ENCODE measurements at places on chromosomes 16 and 17.
A peak's percentile ranks its signal among the peaks of the same experiment; 100 is the strongest.

- no peak for DNase-seq
Measured at GRCh38 chr16:87554754-87555427, 47.4 kb upstream of the JPH3 start.

GRCh38 chr16:918068-918467 is 52.7 kb downstream of the LMF1 start:
- DNase-seq: no peak

DNA sequence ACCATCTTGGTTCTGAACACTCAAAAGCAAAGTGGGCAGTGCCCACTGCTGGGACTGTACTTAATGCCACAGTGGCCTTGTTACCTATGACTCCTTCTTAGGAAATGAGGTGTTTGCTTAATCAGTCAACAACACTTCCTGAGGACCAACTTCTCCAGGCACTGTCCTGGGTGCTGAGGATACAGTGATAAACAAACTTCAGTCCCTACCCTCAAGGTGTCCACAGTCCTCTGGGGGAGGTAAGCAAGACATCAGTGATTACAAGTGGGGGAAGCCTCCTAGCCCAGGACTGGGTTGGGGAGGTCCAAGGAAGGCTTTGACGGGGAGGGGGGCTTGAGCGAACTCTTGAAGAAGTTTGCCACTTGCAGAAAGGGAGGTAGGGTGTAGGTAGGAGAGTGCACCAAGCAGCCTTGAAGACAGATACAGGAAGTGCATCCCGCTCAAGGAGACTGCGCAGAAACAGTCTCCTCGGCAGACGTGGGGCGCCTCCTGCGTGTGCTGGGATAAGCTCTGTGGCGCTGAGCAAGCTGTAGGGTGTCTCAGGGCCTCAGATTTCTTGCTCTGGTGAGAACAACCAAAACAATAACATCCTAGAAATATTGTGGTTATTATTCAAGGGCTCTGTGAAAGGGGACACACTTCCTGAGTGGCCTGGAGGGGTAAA is 2.6 kb upstream of the ABCC3 start:
- DNase-seq: peak; percentile 32

- DNase-seq: no peak
Measured at GRCh38 chr17:81135505-81136278, 29.6 kb upstream of the PVALEF start.

GRCh38 chr17:39231591-39232551 is 6.1 kb upstream of the STAC2 start:
- peak; percentile 32 for DNase-seq

DNA sequence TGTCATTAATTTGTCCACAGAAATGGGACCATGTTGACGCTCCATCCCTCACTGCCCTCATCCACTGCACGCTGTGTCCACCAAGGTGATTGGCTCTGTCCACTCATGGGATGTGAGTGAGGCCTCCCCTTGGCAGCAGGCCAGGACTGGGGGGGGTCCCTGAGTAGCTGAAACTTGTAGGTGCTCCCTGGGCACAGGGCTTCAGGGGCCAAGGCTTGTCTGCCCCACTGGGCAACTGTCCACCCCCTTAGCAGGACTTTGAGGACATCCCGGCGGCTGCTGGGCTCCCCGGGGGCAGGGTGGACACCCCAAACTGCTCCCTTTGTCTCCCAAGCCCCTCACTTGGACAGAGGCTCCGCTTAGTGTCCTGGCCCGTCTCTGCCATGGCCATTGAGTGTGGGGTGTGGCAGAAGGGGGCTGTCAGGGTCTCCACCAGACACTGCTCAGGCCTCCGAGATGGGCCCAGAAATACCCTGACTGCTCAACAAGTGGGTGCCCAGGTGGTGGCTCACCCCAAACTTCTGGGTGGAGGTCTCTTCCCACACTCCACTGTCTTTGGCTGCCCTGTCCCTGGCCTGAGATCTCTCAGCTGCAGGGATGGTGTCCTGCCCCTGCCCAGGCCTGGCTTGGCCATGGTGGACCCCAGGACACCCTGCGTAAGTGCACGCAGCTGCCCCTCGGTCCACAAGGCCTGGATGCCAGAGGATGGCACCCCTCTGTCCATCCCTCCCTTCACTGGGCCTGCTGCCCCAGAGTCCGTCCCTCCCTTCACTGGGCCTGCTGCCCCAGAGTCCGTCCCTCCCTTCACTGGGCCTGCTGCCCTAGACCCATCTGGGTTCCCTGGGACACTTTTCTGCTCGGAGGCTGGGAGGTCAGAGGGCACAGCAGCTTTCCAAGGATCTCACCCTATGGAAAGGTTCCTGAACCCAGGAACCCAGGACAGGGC is 2.9 kb upstream of the RAB40C start:
- no peak for DNase-seq

DNA sequence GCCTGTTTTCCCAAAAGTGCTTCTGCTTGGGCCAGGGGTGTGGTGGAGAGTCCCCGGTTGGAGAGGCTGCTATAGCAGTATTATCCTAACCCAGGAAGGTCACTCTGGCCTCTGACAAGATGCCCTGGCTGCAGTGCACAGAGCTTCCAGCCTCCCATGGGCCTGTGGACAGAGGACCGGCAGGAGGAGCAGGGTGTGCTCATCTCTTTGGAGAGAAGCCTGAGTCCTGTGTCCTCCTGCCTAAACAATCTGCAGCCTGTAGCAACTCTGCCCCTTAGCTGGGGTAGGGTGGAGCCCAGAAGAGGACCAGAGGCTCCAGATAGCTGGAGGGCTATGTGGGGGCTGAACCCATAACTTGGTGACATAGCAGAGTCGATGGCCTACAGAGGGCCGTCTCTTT is 78.0 kb downstream of the MPRIP start:
- DNase-seq: no peak

DNA sequence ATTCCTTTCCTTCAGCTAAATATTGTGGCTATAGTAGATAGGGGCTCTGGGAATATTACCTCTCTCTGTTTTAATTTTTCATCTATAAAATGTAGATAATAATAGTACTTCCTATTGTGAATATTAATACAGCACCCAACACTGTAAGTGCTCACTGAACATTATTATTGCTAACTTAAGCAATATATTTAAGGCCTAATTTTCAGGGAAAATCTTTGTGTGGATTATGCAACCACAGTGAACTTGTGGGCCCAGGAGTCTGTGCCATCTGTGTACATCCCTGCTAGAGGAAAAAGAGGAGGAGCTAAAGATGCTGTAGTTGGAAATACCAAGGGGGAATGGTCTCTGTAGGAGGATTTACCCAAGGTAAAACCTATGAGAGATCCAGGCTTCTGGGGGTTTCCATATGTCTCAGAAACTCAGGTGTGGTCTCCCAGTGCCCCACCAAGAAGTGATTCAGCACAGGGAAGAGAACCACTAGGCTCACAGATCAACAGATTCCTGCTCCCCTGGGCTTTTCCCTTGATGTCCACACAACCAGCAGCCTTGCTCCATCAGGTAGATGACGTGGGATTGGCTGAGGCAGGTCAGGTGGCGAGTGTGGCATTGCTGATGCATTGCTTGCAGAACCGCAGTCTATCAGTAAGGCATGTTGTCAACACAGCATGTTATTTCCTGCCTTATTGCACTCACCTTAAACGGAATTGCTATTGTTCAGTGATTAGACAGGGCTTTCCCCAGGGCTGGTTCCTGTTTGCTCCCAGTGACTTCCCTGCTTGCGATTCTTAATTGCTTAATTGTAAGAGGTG is 1.6 kb upstream of the N4BP1 start:
- peak; percentile 56 for DNase-seq

- peak; percentile 2 for DNase-seq
Measured at GRCh38 chr16:10122546-10122945, 59.7 kb downstream of the GRIN2A start.

DNA sequence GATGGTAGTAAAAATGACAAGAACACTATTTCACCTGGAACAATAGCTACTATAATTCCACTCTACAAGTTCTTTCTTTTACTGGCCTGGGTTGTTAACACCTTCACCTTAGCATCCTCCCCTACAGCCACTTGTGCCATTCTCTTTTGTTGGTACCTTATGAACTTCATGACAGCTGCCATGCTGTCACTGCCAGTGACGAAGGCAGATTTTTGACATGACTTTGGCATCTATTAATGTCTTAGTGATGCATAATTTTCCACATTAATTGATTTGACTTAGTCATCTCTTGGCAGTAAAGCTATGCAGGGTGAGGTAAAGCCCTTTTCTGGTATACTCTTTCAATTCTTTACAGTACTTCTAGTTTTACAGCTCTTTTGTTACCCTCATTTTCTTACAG is 207.9 kb downstream of the TANC2 start:
- no peak for DNase-seq

DNA sequence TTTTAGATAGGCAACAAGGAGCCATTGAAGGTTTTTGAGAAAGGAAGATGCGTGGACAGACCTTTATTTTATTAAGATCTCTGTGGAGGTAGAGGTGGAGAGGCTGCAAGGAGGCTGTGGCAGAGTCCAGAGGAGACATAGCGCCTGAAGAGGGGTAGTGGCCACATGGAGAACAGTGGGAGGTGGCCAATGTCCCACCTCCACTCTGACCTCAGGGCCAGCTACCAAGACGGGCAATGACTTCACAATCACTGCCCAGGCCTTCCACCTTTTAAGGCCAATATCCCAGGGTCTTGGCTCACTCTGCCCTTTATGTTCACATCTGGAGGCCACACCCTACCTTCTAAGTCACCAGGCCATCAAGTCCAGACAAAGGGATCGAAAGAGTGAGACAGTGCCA is at the start of gene C16orf78:
TSS of gene C16orf78 (plus strand) at position 301 of the 400 bp plus-strand sequence. CDS start 136 bp downstream, outside the sequence.
- no peak for DNase-seq

GRCh38 chr16:82231008-82231787 is 61.2 kb upstream of the MPHOSPH6 start:
- DNase-seq: no peak

DNA sequence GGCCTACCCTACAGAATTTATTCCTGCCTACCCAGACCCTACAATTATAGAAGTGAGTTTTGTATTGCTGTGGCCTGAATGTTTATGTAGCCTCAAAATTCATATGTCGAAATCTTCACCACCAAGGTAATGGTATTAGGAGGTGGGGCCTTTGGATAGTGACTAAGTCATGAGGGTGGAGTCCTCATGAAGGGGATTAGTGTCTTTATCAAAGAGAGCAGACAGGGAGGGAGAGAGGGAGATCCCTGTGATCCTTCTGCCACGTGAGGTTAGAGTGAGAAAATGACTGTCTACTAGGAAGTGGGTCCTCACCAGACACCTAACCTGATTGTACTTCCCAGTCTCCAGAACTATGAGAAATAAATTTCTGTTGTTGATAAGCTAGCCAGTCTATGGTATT is 981 bp upstream of the DUXB start:
- DNase-seq: no peak

DNA sequence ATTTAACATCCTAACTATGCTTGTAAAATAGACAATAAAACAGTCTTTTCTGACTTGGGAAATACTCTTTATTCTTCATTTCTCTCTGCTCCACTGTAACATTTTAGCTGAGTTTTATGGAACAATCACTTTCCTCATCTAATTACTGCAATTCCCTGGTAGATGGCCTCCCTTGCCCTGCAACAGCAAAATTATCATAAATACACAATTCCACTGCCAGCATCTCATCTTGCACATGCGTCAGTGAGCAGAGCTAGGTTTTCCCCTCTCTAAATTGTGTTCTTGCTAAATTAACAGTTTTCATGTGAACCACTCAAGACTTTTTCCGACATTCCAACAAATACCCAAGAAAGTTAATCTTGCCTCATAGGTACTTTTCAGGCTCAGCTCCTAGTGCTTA is 920.9 kb upstream of the GOT2 start:
- no peak for DNase-seq

DNA sequence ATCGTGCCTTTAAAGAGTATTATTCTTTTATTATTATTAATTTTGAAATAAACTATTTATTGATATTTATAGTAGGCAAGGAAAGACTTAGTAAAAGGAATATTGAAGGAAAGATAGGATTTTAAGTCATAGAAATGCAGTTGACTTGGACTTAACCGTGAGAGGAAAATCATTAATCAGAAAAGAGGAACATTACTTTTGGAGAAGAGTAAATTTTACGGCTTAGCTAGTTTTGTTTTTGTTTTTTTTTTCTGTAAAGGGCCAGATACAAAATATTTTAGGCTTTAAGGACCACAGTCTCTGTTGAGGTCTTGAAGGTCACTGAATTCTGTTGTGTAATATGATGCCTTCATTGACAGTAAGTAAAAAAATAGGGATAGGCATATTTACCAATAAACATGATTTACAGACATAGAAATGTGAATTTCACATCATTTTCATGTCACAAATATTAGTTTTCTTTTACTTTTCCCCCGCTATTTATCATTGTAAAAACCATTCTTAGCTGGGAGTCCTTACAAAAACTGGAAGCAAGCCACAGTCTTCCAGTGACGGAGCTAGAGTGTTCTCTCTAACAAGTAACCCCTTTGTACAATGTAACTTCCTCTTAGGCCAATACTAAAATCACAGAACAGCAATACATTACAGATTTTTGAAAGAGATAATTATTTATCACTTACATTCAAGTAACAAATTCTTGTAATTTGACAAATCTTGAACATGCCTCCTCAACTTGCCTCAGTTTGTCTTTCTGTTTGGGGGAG is 2.3 kb upstream of the KCNJ16 start:
- DNase-seq: no peak

- no peak for DNase-seq
Measured at GRCh38 chr16:88581033-88581432, 10.8 kb downstream of the ZC3H18 start.

- no peak for DNase-seq
Measured at GRCh38 chr17:33947762-33948161, 307.3 kb upstream of the CCL2 start.

DNA sequence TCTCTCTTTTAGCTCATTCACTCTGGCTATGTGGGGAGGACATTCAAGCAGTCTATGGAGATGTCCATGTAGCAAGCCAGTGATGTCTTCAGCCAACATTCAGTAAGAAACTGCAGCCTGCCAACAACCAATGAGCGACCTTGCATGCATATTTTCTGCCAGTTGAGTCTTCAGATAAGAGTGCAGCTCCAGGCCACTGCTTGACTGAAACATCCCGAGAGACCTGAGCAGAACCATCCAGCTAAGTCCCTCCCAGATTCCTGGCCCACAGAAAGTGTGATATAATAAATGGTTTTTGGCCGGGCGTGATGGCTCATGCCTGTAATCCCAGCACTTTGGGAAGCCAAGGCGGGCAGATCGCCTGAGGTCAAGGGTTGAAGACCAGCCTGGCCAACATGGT is 10.5 kb upstream of the C17orf58 start:
- DNase-seq: no peak

DNA sequence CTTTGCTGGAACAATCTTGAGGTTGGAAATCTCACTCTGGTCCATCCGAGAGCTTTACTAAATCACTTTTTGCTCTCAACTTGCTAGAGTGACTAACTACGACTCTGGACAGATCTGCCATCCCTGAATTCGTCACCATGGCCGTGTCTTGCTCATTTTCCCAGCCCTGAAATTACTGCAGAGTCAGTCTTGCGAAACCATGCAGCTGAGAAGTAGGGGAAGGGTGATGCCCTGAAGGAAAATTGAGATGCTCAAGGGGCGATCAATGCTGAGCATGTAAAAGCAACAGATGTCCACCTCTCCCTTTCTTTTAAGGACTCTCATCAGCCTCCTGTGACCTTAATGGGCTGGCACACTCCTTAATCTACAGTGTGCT is 18.8 kb downstream of the PCTP start:
- DNase-seq: no peak
